Thoracic aorta (tissue), 2 donors: ENCODE measurements at places on chromosomes 4 and X.
A peak's percentile ranks its signal among the peaks of the same experiment; 100 is the strongest.

DNA sequence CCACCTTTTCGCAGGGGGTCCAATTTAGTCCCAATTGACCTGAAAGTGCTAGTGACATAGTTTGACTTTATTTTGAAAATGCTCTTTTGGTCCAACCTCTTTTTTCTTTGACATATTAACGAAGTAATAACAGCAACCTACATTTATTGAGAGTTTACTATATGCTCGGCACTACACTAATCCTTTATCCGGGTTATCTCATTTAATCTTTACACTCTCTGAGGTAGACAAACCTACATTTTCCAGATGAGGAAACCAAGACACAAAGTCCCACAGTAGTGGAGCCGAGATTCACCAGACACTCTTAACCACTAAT, 307 bp upstream of the ATRX start:
- DNase-seq: no peak
- H3K4me3 ChIP-seq: peak overlapping the region; percentile 85
- H3K27ac ChIP-seq: peak overlapping the region; percentile 80
- no peaks in the 10 kb centered on the region for H3K4me1 ChIP-seq
- no peaks in the 10 kb centered on the region for H3K27me3 ChIP-seq

- H3K4me1 ChIP-seq: peaks cover 4% of the 10 kb centered on the region
- no peaks in the 10 kb centered on the region for H3K36me3 ChIP-seq
Observed at GRCh38 chr4:113052379-113052951, 3.0 kb downstream of the ANK2 start.

DNA sequence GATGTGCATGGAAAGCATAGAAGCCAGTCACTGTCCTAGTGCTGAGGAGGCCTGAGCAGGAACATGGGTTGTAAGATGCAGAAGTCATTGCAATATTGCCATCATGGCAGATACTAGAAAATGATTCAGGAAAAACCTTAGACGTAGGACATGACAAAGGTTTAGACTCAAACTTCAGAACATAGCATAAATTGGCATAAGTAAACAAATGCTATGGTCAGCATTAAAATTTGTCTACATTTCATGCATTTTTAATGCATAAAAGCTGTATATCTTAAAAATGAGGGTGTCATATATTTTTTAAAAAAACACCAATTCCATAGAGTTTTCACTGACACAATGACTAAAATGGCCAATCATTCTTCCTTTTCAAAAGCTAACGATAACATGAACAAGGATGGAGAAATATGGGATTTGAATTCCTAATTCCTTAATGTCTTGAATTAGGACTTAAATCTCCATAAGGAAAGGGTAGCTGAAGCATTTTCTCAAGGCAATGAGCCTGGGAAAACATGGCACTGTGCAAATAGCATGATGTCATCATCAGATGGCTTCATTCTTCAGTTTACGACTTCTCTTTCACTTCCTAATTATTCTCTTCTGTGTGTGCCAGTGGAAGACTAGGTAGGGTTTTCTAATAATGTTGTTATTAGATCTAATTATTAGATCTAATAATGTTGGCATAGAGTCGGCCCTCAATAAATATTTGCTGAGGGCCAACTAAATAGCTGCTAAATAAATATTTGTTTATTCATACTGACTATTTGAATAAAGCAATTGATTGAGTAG, 125.1 kb upstream of the FRG1 start:
- no peaks in the 10 kb centered on the region for H3K4me1 ChIP-seq
- H3K4me3 ChIP-seq: no peak overlapping the region

- no peaks in the 10 kb centered on the region for H3K4me1 ChIP-seq
- H3K36me3 ChIP-seq: no peaks in the 10 kb centered on the region
- no peaks in the 10 kb centered on the region for H3K27me3 ChIP-seq
- H3K27ac ChIP-seq: no peak overlapping the region
- DNase-seq: no peak
- H3K4me3 ChIP-seq: no peak overlapping the region
Observed at GRCh38 chr4:8647626-8648025, 55.1 kb downstream of the CPZ start.

DNA sequence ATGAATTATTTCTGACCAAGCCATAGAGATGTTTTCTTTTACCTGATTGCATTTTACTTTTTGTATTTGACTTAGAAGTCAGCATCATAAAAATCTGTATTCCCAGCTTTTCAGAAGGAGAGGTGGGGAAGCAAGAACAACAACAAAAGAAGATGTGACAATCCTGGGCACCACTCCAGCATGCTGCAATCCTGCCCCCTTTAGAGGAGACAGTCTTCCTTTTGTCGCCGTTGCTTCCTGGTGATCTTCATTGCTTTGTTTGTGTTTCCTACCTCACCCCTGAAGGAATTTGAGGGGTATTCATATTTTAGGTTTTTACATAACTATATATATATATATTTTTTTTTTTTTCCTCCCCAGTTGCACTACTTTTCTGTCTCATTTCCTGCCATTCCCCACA, 3.7 kb downstream of the QRFPR start:
- H3K4me3 ChIP-seq: no peak overlapping the region
- H3K4me1 ChIP-seq: peaks cover 7% of the 10 kb centered on the region
- DNase-seq: no peak
- H3K27ac ChIP-seq: no peak overlapping the region
- no peaks in the 10 kb centered on the region for H3K27me3 ChIP-seq
- H3K36me3 ChIP-seq: no peaks in the 10 kb centered on the region

DNA sequence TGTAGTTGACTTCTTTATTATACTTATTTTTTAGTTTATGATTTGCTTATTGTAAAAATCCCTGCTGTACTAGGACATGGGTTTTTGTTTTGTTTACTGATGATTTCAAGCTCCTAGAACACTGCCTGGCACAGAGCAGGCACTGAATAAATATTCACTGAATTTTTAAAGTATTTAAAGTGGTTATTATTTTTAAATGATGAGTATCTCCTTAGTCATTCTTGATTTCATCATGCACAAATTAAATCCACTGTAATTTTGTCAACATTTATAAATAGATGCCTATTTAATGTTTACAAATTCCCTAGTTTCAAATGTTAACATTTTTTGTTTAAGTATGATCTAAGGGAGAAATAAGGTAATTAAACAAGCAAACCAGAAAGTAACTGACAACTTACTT, 367.9 kb upstream of the SLIT2 start:
- H3K36me3 ChIP-seq: no peaks in the 10 kb centered on the region
- no peak for DNase-seq
- no peaks in the 10 kb centered on the region for H3K27me3 ChIP-seq
- no peak overlapping the region for H3K4me3 ChIP-seq

DNA sequence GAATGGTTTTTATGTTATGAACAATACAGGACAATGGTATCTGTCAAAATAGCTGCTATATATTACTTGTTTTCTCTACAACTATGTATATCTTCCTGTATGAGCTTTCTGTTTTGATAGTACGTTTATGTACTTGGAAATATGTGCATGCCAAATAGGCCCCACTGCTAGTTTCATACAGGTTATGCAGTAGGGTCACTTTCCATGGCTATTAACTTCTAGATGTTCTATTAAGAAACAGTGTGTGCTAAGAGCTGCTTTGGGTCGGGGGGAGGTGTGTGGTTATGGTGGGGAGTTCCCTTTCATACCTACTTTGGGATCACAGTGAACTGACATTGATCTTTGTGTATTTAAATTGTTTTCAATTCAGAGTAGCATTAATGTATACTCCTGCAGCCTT, 30.9 kb downstream of the RBPJ start:
- no peaks in the 10 kb centered on the region for H3K36me3 ChIP-seq
- H3K4me3 ChIP-seq: no peak overlapping the region
- no peaks in the 10 kb centered on the region for H3K27me3 ChIP-seq
- no peak overlapping the region for H3K27ac ChIP-seq
- H3K4me1 ChIP-seq: peaks cover 8% of the 10 kb centered on the region
- no peak for DNase-seq

GRCh38 chr4:13933191-13933590, 305.7 kb upstream of the BOD1L1 start:
- H3K4me3 ChIP-seq: no peak overlapping the region
- no peaks in the 10 kb centered on the region for H3K36me3 ChIP-seq
- H3K27me3 ChIP-seq: no peaks in the 10 kb centered on the region
- no peaks in the 10 kb centered on the region for H3K4me1 ChIP-seq
- DNase-seq: no peak

GRCh38 chr4:185800266-185800945, 11.6 kb downstream of the SORBS2 start:
- no peak overlapping the region for H3K4me3 ChIP-seq
- DNase-seq: no peak
- no peaks in the 10 kb centered on the region for H3K36me3 ChIP-seq
- no peaks in the 10 kb centered on the region for H3K27me3 ChIP-seq
- H3K27ac ChIP-seq: no peak overlapping the region
- H3K4me1 ChIP-seq: no peaks in the 10 kb centered on the region

DNA sequence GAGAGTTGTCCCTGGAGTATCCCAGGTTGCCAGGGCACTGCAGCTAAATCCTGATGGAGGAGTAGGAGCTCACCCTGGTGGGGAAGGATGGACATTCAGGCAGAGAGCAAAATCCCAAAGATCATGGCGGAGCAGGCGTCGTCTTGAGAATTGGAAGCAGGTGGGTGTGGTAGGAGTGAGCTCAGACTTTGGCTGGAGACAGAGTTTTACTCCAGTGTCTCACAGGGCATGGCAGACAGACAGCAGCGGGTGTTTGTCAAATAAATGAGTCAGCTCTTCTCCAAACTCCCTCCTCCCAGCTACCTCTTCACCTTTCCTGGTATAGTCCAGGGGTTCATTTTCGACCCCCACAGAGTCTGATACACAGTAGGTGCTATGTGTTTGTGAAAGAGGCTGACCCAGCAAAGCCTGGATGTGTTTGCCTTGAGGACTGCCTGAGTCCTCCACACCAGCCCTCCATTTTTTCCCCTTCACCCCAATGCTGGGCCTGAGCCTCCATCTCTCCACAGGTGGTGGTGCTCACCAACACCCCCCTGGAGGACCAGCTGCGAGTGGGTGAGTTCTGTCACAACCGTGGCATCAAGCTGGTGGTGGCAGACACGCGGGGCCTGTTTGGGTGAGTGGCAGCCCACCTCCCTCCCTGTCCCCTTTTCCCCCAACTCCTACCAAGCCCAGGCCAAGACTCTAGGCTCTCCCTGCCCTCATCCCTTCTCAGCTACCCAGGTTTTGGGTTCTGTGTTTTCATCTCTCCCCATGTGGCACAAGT, 6.9 kb downstream of the UBA1 start:
- peaks cover 28% of the 10 kb centered on the region for H3K4me1 ChIP-seq
- H3K4me3 ChIP-seq: no peak overlapping the region
- H3K27ac ChIP-seq: no peak overlapping the region
- H3K36me3 ChIP-seq: peaks cover 43% of the 10 kb centered on the region

GRCh38 chrX:14051416-14051815, 21.7 kb upstream of the GEMIN8 start:
- no peaks in the 10 kb centered on the region for H3K27me3 ChIP-seq

DNA sequence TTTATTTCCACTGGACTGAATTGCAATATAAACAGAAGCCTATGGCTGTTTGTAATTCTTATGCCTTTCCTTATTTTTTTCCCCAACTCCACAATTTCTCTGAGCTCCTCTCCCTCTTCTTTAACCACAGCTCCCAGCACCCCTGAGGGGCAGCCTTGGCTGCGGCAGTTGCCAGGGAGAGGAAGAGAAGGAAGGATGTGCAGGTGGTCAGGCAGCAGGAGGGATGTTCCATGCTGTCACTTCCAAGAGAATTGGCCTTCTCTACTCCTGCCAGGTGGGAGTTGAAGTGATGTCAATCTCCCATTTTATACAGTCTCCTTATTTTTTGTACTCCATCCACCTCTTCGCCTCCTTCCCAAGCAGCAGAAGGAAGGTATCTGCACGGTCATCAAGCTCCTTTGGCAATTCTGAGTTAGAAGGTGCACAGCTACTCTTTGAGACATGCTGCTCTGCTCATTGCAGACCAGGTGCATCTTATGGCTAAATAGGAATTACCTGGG, 343.3 kb upstream of the RPS6KA3 start:
- H3K4me1 ChIP-seq: no peaks in the 10 kb centered on the region
- H3K27ac ChIP-seq: no peak overlapping the region
- H3K36me3 ChIP-seq: no peaks in the 10 kb centered on the region
- H3K27me3 ChIP-seq: no peaks in the 10 kb centered on the region

- H3K27me3 ChIP-seq: no peaks in the 10 kb centered on the region
- H3K4me1 ChIP-seq: no peaks in the 10 kb centered on the region
- H3K36me3 ChIP-seq: no peaks in the 10 kb centered on the region
- no peak overlapping the region for H3K27ac ChIP-seq
- DNase-seq: no peak
- no peak overlapping the region for H3K4me3 ChIP-seq
Observed at GRCh38 chrX:103475381-103475780, 43.9 kb downstream of the RAB40A start.

GRCh38 chrX:50594788-50595187, 124.2 kb upstream of the DGKK start:
- DNase-seq: no peak
- H3K4me1 ChIP-seq: no peaks in the 10 kb centered on the region
- no peaks in the 10 kb centered on the region for H3K36me3 ChIP-seq
- H3K27me3 ChIP-seq: no peaks in the 10 kb centered on the region
- no peak overlapping the region for H3K4me3 ChIP-seq

DNA sequence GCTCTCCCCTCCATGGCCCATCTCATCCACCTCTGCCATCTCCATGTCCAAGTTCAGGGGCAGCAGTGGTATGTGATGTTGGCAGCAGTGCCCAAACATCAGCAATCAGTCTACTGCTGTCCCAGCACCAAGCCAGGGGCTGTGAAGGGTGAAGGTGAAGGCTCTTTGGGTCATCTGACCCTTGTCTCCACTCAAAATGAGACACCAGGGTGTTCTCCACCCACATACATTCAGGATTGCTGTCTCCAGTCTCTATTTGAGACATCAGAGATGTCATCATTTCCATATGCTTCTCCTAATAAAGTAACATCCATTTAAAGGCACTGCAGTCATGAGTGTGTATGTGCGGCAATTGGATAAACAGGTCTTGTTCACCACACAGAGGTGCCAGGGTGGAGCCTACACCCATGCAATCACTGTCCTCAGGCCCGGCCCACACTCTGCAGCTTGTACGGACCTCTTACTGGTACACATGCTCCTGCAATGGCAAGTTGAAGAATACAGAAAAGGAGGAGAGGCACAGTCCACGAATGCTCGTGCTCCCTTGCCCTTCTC, 22.2 kb downstream of the MAML3 start:
- DNase-seq: no peak
- no peak overlapping the region for H3K4me3 ChIP-seq
- no peaks in the 10 kb centered on the region for H3K27me3 ChIP-seq
- no peak overlapping the region for H3K27ac ChIP-seq
- H3K36me3 ChIP-seq: no peaks in the 10 kb centered on the region

DNA sequence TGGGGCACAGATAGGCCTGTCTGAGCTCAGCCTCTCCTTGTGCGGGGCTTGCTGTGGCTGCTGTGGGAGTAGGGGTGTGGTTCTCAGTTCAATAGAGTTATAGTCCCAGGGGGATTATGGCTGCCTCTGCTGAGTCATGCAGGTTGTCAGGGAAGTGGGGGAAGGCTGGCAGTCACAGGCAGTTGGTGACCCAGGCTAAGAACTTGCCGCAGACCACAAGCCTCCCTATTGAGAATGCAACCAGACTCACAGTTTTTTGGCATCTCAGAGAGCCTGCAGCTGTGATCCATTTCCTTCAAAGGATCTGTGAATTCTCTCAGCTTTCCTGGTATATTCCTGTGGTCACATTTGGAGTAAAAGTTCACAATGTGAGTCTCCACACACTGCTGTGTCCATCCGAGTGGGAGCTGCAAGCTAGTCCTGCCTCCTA, 364.9 kb downstream of the ZNF674 start:
- no peak overlapping the region for H3K4me3 ChIP-seq
- H3K4me1 ChIP-seq: no peaks in the 10 kb centered on the region
- H3K36me3 ChIP-seq: no peaks in the 10 kb centered on the region
- no peak for DNase-seq
- no peak overlapping the region for H3K27ac ChIP-seq
- no peaks in the 10 kb centered on the region for H3K27me3 ChIP-seq
